ENCODE measurements at places on chromosomes 12 and 14.
A peak's percentile ranks its signal among the peaks of the same experiment; 100 is the strongest.

DNA sequence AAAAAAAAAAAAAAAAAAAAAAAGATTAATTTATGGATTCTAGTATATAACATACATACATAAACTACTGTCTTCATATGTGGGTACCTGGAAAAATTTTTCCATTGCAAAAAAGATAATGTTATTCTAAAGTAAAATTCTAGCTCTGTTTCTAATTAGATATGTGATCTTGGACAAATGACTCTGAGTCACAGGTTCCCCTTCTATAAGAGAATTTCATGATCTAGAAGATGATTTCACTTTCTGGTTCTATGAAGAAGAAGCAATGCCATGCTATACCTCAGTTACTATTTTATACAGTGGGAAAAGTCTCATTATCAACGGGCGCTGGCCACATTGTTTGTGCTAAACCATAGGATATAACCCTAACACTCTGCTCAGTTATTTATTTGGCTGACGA lies 351.3 kb downstream of the ZFP36L1 start:
- DNase-seq: no peak

- no peak for DNase-seq
Observed at GRCh38 chr12:121787063-121788025, 6.1 kb downstream of the RHOF start.

DNA sequence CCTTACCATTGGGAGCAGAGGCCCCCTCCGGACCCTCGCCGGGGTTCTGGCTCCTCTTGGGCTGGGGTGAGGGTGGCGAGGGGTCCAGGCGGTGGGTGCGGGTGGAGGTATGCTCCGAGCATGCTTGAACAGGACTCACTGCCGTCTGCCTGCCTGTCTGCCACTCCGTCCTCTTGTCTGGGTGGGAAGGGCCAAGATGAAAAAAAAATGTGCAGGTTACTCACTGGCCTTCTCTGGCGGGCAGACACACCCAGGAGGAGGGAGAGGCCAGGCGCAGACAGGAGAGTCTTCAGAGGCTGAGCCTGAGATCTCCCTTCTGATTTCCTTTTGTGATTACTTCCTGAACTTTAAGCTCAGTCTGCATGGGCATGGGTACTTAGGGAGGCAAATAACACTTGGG lies 76.1 kb downstream of the STON2 start:
- DNase-seq: no peak

DNA sequence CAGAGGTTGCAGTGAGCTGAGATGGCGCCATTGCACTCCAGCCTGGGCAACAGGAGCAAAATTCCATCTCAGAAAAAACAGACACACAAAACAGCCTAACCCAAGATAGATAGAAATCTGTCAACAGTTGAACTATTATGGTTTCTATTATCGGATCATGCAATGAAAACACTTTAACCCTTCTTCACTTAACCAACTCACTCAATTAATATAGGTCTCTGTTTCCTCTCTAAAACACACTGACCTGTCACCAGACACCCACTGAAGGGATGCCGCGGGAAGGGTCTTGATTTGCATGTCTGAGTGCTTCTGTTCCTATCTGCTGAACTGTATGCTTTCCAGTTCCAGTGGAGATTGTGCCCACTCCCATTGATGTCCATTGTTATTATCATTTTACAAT lies 38.0 kb upstream of the NUDT4 start:
- DNase-seq: no peak

DNA sequence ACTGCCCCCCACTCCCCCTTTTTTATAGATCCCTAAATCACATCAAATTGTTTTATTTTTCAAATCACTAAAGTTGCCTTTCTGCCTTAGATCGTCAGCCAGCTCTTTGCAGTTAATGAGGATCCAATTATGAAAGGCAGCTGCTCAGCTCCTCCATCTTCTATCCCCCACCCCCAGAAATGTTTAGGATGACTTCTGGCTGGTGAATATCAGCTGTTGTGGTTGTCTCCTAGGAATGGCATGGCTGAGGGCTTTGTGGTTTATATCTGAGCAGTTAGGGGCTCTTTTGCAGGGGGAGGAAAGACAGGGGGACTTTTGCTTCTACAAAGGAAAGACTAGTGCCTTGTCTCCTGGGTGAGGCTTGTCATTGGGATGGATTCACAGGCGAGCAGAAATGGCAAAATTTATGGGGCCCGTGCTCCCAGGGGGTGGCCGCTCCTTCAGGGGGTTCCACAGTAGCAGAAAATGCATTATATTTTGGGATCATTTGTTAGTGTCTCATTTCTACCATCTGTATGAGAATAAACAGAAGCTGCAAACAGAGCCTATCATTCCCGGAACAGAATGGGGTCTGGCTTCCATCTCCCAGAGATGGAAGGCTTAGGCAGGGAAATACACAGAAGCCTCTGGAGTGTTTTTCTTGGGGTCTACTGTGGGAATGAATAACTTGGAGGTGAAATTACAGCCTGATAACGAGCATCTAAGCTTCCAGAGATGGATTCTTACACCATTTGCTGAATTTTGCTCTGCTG lies 6.5 kb downstream of the JDP2 start:
- DNase-seq: no peak

GRCh38 chr14:22099942-22100763 lies 426.5 kb upstream of the OR4E1 start:
- DNase-seq: peak; percentile 80

DNA sequence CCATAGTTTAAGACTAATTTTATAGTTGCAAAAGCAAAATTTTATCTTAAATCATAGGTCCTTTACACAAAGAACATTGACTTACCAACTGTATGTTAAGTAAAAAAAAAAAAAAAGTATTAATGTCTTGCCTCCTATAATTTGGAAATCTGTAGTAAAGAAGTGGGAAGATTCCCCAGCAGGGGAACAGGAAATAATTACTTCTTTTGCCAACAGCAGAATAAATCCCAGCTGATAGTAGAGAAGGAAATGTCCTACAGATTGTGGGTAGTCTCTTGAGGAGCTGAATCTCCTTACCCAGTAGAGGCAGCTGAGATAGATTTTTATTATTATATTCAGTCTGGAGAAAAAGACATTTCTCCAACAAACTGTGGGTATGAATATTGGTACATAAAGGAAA lies 193.7 kb downstream of the SLC6A15 start:
- DNase-seq: no peak

All from left kidney (tissue), 8 donors.